ENCODE measurements at places on chromosomes 1 and 21. TPM values are rescaled to one million over a fixed set of nuclear protein-coding genes. Genes with fewer than 3 reads are reported as not detected.
A peak's percentile ranks its signal among the peaks of the same experiment; 100 is the strongest.

DNA sequence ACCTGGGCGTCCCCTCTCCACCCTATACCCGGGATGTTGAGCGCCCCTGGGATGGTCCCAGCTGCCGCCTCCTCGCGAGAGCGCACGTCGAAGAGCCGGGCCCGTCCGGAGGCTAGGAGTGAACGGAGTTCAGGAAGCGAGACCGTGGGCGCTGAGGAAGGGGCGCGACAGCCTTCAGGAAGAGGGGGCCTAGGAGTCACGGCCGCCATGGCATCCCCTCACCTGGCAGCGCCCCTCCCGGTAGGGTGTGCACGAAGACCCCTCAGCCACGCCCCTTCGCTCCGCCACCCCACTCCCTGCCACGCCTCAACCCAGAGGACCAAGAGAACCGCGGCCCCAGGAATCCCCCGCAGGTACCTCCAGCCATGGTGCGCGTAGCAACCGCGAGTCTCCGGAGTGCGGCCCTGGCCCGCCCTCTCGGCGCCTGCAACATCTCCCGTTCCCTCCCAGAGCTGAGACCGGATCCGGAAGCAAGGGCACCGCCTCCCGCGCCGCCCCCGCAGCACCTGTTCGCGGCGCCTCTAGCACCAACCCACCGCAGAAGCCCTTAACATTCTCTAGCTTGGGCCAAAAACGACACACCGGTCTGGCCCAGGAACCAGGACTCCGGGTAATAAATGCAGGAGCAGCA, at the start of gene TSTD1:
TSS of gene TSTD1 (minus strand) at position 442 of the 631 bp plus-strand sequence. CDS start at position 367, 75 bp downstream.
- peak; percentile 78 for DNase-seq

GRCh38 chr1:28905921-28906666, 8.3 kb upstream of the EPB41 start:
- DNase-seq: no peak

DNA sequence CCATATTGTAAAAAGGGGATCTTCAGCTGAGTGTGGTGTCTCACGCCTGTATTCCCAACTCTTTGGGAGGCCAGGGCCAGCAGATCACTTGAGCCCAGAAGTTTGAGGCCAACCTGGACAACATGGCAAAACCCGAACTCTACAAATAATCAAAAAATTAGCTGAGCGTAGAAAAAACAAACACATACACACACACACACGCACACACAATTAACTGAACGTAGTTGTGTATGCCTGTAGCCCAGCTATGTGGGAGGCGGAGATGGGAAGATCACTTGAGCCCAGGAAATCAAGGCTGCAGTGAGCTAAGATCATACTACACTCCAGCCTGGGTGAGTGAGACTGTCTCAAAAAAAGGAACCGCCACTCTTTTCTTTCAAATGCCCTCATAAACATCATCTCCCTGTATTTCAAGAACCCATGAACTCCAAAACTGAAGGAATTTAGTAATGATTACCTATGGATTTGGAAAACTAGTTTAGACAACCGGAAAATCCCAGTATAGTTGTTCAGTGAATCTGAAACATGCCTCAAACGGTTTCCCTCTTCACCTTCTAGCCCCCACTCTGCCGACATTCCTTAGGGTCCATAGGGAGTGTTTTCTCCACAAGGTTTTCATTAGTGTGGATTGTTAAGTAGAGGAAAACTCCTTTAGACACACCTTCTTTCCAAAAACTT, 4.5 kb downstream of the TXNIP start:
- no peak for DNase-seq

BNIPL gene
- total RNA-seq: 0.59 TPM

SPRR2B gene
- not detected for total RNA-seq

Measured in heart left ventricle (tissue), 16 donors.